ENCODE measurements at places on chromosomes 1 and 21. TPM values are rescaled to one million over a fixed set of nuclear protein-coding genes. Genes with fewer than 3 reads are reported as not detected.

The OR2T33 gene
- 0.13 TPM for total RNA-seq

The UBASH3A gene
- not detected for total RNA-seq

The MIS18A gene
- total RNA-seq = 2.7 TPM

The ETV3L gene
- not detected for total RNA-seq

The RAB42 gene
- 4.6 TPM for total RNA-seq

The TMIGD3 gene
- total RNA-seq = not detected

The DDAH1 gene
- total RNA-seq = 37.6 TPM

The CD247 gene
- 0.25 TPM for total RNA-seq

The CTXND2 gene
- not detected for total RNA-seq

The HUNK gene
- total RNA-seq = 0.13 TPM

The FCAMR gene
- not detected for total RNA-seq

The OR10Z1 gene
- total RNA-seq = not detected

The NTMT2 gene
- not detected for total RNA-seq

The FLG2 gene
- not detected for total RNA-seq

The IL6R gene
- 6.7 TPM for total RNA-seq

The OR14K1 gene
- not detected for total RNA-seq

The CCDC24 gene
- 4.4 TPM for total RNA-seq

The KAZN gene
- total RNA-seq = 11.0 TPM

The SPTA1 gene
- not detected for total RNA-seq

The GBP2 gene
- total RNA-seq = 3.5 TPM

The SAMD13 gene
- total RNA-seq = 1.4 TPM

The TSPEAR gene
- not detected for total RNA-seq

The ORC1 gene
- 17.1 TPM for total RNA-seq

The SAMSN1 gene
- total RNA-seq = 0.13 TPM

The PODN gene
- total RNA-seq = 0.13 TPM

The MORC3 gene
- total RNA-seq = 8.8 TPM

The DHRS3 gene
- 430 TPM for total RNA-seq

The SV2A gene
- 8.6 TPM for total RNA-seq

The TRIM46 gene
- total RNA-seq = 6.0 TPM

The LHX8 gene
- total RNA-seq = not detected

The MYCL gene
- total RNA-seq = 0.63 TPM

The MIXL1 gene
- total RNA-seq = 0.16 TPM

The RNU1-2 gene
- under 0.01 TPM for total RNA-seq

The ST6GALNAC3 gene
- total RNA-seq = 0.49 TPM

The THEM5 gene
- total RNA-seq = not detected

The REN gene
- total RNA-seq = 0.13 TPM

The TGFB2 gene
- total RNA-seq = 94.8 TPM

The FCRL2 gene
- total RNA-seq = not detected

The GPR25 gene
- total RNA-seq = 0.33 TPM

The IGSF9 gene
- 0.16 TPM for total RNA-seq

The S100A1 gene
- 4.4 TPM for total RNA-seq

The COL8A2 gene
- 5.7 TPM for total RNA-seq
